Neural progenitor cell (in vitro differentiated cells): ENCODE measurements at places on chromosomes 7 and 10. TPM values are rescaled to one million over a fixed set of nuclear protein-coding genes. Genes with fewer than 3 reads are reported as not detected.

The TMEM254 gene
- 27.5 and 34.6 TPM in 2 replicates for total RNA-seq

The DNMBP gene
- total RNA-seq: 24.1 and 26.7 TPM in 2 replicates

The CRHR2 gene
- 0.19 TPM in 1 of 2 replicates, not detected in the other for total RNA-seq

The TYW1B gene
- total RNA-seq: 3.6 and 4.4 TPM in 2 replicates

The ARHGEF35 gene
- 0.97 and 2.1 TPM in 2 replicates for total RNA-seq

The POR gene
- total RNA-seq: 38.6 and 61.0 TPM in 2 replicates

The ANXA7 gene
- 49.1 and 53.6 TPM in 2 replicates for total RNA-seq

The SCART1 gene
- 0.49 and 1.1 TPM in 2 replicates for total RNA-seq

The HSPA12A gene
- 5.3 and 5.6 TPM in 2 replicates for total RNA-seq

The DDC gene
- not detected in 2 replicates for total RNA-seq

The TLX1 gene
- not detected in 2 replicates for total RNA-seq

GRCh38 chr10:49080965-49081364 lies 34.4 kb downstream of the VSTM4 start:
- H3K4me3 ChIP-seq: no peak overlapping the region
- peaks cover 32% of the 10 kb centered on the region for H3K4me1 ChIP-seq
- no peaks in the 10 kb centered on the region for H3K36me3 ChIP-seq
- H3K27me3 ChIP-seq: no peaks in the 10 kb centered on the region

GRCh38 chr7:138546064-138546619 lies 86.1 kb downstream of the TRIM24 start:
- no peak overlapping the region for H3K4me3 ChIP-seq
- no peaks in the 10 kb centered on the region for H3K27me3 ChIP-seq
- peaks cover 37% of the 10 kb centered on the region for H3K36me3 ChIP-seq
- H3K4me1 ChIP-seq: peaks cover 15% of the 10 kb centered on the region

GRCh38 chr7:3029138-3029537 lies 14.5 kb downstream of the CARD11 start:
- H3K4me3 ChIP-seq: no peak overlapping the region
- H3K36me3 ChIP-seq: no peaks in the 10 kb centered on the region
- H3K27me3 ChIP-seq: no peaks in the 10 kb centered on the region
- peak; percentile 54 for DNase-seq
- H3K4me1 ChIP-seq: peaks cover 17% of the 10 kb centered on the region
- peak overlapping the region; percentile 55 for H3K27ac ChIP-seq

DNA sequence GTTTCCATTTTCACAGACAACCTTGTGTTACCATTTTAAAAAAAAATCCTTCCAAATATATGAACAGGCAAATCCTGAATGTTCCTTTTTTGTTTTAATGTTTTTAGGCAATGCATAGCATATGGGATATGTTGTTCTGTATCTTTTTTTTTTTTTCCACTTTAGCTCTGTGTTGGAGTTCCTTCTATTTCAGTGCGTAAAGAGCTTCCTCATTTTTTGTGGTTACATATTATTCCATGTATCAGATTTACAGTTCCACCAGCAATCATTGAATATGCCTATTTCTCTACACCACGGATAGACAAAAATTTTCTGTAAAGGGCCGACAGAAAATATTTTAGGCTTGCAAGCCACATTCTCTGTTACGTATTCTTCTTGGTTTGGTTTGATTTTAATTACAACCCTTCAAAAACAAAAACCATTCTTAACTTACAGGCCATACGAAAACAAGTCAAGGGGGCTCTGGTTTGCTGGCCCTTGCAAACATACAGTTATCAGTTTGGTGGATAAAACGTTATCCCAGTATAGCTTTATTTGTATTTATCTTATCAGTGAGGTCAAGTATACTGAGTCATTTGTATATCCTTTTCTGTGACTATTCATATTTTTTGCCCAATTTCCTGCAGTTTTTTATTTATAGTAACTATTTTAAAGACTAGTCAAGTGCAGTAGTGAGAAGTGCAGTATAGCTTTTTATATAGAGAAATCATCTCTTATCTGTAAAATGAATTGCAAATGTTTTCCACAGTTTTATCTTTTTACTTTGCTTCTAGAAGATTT lies 55.7 kb downstream of the RALA start:
- no peak overlapping the region for H3K4me3 ChIP-seq
- H3K27ac ChIP-seq: no peak overlapping the region
- H3K4me1 ChIP-seq: no peaks in the 10 kb centered on the region
- no peaks in the 10 kb centered on the region for H3K27me3 ChIP-seq

DNA sequence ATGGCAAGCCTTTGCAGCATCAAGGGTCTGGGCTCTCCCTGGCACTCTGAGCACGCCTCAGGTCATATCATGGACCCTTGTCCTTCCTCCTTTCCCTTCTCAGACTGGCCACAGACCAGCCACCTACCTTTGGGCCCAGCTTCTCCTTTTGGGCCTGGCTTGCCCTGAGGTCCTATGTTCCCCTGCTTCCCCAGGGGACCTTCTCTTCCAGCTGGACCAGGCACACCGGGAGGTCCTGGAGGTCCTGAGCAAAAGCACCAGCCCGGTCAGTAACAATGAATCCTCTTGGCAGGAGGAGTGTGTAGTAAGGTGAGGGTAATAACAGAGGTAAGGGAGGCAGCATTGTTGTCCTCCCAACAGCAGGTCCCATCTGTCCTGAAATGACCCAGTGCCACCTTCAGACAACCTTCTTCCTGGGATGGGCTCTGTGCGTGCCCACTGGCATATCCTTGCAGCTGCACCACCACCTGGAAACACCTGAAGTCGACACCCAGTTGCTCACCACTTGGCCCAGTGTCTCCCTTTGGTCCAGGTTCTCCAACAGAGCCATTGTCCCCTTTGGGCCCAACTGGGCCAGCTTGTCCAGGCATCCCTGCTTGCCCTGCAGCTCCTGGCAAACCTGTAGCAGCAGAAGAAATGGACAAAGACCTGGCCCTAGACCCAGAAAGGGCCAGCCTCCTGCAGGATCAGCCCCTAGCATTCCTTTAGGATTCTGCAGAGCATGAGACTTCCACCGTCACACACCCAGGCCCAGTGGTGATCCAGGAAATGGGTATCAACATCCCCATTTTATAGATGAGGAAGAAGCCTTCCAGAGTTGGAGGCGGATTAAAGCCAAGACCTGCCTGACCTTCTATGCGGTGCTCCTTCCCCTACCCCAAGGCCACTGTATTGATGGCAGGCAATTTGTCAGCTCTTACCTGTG lies 6.4 kb downstream of the SFTPD start:
- no peak for DNase-seq
- no peaks in the 10 kb centered on the region for H3K4me1 ChIP-seq
- H3K27me3 ChIP-seq: no peaks in the 10 kb centered on the region

GRCh38 chr7:91251877-91252276 lies 12.4 kb upstream of the FZD1 start:
- H3K4me3 ChIP-seq: no peak overlapping the region
- H3K27me3 ChIP-seq: no peaks in the 10 kb centered on the region
- no peak for DNase-seq
- no peak overlapping the region for H3K27ac ChIP-seq
- H3K36me3 ChIP-seq: no peaks in the 10 kb centered on the region

DNA sequence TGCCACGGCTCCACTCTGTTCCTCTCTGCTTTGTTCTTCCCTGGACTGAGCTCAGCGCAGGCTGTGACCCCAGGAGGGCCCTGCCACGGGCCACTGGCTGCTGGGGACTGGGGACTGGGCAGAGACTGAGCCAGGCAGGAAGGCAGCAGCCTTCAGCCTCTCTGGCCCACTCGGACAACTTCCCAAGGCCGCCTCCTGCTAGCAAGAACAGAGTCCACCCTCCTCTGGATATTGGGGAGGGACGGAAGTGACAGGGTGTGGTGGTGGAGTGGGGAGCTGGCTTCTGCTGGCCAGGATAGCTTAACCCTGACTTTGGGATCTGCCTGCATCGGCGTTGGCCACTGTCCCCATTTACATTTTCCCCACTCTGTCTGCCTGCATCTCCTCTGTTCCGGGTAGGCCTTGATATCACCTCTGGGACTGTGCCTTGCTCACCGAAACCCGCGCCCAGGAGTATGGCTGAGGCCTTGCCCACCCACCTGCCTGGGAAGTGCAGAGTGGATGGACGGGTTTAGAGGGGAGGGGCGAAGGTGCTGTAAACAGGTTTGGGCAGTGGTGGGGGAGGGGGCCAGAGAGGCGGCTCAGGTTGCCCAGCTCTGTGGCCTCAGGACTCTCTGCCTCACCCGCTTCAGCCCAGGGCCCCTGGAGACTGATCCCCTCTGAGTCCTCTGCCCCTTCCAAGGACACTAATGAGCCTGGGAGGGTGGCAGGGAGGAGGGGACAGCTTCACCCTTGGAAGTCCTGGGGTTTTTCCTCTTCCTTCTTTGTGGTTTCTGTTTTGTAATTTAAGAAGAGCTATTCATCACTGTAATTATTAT lies 1.2 kb downstream of the CLDN4 start:
- no peak overlapping the region for H3K27ac ChIP-seq
- H3K27me3 ChIP-seq: peaks cover 9% of the 10 kb centered on the region
- no peaks in the 10 kb centered on the region for H3K36me3 ChIP-seq
- peaks cover 38% of the 10 kb centered on the region for H3K4me1 ChIP-seq
- peak; percentile 37 for DNase-seq
- no peak overlapping the region for H3K4me3 ChIP-seq

- no peaks in the 10 kb centered on the region for H3K36me3 ChIP-seq
- H3K4me1 ChIP-seq: peaks cover 36% of the 10 kb centered on the region
- peak overlapping the region; percentile 34 for H3K4me3 ChIP-seq
- no peaks in the 10 kb centered on the region for H3K27me3 ChIP-seq
These were observed 348.0 kb downstream of the SORCS1 start for GRCh38 chr10:106816318-106817085.

GRCh38 chr7:26989897-26990670 lies 105.7 kb downstream of the HOXA1 start:
- H3K4me3 ChIP-seq: no peak overlapping the region
- DNase-seq: no peak
- peaks cover 4% of the 10 kb centered on the region for H3K4me1 ChIP-seq
- H3K27ac ChIP-seq: no peak overlapping the region

GRCh38 chr10:58209669-58210068 lies 58.0 kb downstream of the IPMK start:
- DNase-seq: no peak
- H3K4me1 ChIP-seq: no peaks in the 10 kb centered on the region
- H3K27me3 ChIP-seq: no peaks in the 10 kb centered on the region
- no peak overlapping the region for H3K4me3 ChIP-seq

- H3K27me3 ChIP-seq: no peaks in the 10 kb centered on the region
- no peak overlapping the region for H3K4me3 ChIP-seq
- DNase-seq: no peak
- H3K36me3 ChIP-seq: no peaks in the 10 kb centered on the region
These were observed 445.8 kb downstream of the AUTS2 start for GRCh38 chr7:70044064-70044463.

GRCh38 chr10:15563246-15563645 lies 156.5 kb downstream of the ITGA8 start:
- DNase-seq: no peak
- H3K27ac ChIP-seq: no peak overlapping the region
- H3K4me3 ChIP-seq: no peak overlapping the region

DNA sequence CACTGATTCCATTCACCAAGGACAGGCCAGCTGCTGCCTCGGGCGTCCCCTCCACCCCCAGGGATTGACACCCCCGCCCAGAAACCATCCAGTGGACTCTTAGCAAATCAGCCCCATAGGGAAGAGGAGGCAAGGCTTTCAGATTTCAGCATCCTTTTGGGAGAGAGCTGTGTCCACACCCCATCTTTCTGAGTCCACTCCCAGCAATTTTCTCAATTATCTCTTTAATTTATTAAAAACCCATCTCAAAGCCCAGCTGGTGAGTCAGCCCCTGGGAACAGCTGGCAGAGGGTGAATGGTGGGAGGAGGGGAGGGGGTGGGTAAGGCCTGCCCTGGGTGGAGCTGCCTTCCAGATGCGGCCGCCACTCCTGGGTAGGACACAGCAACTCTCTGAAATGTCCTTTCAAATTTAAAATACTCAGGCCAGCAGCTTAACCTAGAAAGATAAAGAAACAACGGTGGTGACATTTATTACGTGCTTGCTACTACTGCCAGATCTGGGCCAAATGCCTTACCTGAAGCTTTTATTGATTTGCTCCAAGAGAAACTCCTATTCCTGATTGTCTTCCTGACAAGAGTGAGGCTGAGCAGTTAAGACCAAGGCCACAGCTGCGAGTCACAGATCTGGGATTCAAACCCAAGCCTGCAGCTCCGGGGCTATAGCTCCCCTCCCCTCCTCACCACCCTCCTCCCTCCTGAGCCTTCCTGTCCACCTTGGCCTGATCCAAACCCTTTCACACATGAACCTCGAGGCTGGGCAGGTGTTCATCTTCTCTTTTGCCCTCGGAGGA lies 120.4 kb downstream of the RGS10 start:
- no peaks in the 10 kb centered on the region for H3K36me3 ChIP-seq
- no peak overlapping the region for H3K4me3 ChIP-seq
- DNase-seq: no peak

- no peaks in the 10 kb centered on the region for H3K36me3 ChIP-seq
- H3K4me3 ChIP-seq: no peak overlapping the region
- no peaks in the 10 kb centered on the region for H3K27me3 ChIP-seq
- no peak for DNase-seq
- no peak overlapping the region for H3K27ac ChIP-seq
These were observed 20.4 kb downstream of the KLLN start for GRCh38 chr10:87842776-87843497.
